ENCODE measurements at places on chromosomes 16 and 17.
A peak's percentile ranks its signal among the peaks of the same experiment; 100 is the strongest.

DNA sequence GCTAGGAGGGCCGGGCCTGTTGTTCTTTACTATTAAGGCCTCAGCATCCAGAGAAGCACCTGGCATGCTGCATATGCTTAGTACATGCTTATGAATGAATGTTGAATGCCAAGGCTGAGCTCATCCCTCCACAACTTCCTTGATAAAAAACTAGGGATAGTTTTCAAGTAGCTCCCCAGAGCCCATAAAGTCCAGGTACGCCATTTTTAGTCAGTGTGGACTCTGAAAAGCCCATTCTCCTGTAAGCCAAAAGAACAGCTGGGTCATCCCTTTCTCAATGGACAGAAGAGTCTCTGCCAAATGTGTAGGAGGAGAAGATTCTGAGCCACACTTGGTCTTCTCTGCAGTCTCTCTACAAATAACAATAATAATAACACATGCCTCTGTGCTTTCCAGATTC is 8.9 kb upstream of the ITGB3 start:
- DNase-seq, result no peak

- DNase-seq, result no peak
These were observed 7.1 kb upstream of the LPCAT2 start for GRCh38 chr16:55501549-55502322.

GRCh38 chr16:52494145-52494544 is 52.8 kb downstream of the TOX3 start:
- DNase-seq, result no peak

GRCh38 chr16:19844945-19845641 is 39.6 kb downstream of the GPRC5B start:
- DNase-seq, result peak; percentile 78

GRCh38 chr16:17386229-17386628 is 84.5 kb downstream of the XYLT1 start:
- no peak for DNase-seq

DNA sequence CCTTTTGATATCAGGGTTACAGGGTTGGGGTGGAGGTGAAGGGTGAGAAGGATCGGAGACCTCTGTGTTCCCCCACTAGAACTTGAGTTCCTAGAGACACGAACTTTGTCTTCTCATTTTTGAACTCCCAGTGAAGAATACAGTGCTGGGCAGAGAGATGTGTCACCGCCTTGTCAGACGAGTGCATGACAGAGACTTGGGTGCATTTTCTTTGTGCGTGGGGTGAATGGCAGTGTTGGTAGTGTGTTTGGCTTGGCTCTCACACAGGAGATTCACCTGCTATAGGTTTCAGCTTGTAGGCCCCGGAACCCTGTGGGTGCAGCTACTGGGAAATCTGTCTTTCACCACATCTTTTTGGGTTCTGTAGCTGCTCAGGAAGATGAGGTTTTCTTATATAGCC is 40.0 kb upstream of the CCR7 start:
- DNase-seq, result no peak

- no peak for DNase-seq
These were observed 90.6 kb upstream of the CDH5 start for GRCh38 chr16:66275775-66276428.

- DNase-seq, result no peak
These were observed 785 bp downstream of the UBALD1 start for GRCh38 chr16:4613636-4614570.

- no peak for DNase-seq
These were observed 126.9 kb downstream of the ZNF778 start for GRCh38 chr16:89344458-89344834.

- no peak for DNase-seq
These were observed 373.3 kb downstream of the SLC39A11 start for GRCh38 chr17:72719206-72719577.

- no peak for DNase-seq
These were observed 5.5 kb downstream of the BIRC5 start for GRCh38 chr17:78219396-78220150.

GRCh38 chr17:28948873-28949184 is 2.5 kb downstream of the PHF12 start:
- no peak for DNase-seq

GRCh38 chr16:28010671-28011070 is 52.8 kb downstream of the GSG1L start:
- DNase-seq, result no peak

Data from AG04450 (cell line).